NCI-H187 (cell line): ENCODE measurements at places on chromosomes 4 and X.

DNA sequence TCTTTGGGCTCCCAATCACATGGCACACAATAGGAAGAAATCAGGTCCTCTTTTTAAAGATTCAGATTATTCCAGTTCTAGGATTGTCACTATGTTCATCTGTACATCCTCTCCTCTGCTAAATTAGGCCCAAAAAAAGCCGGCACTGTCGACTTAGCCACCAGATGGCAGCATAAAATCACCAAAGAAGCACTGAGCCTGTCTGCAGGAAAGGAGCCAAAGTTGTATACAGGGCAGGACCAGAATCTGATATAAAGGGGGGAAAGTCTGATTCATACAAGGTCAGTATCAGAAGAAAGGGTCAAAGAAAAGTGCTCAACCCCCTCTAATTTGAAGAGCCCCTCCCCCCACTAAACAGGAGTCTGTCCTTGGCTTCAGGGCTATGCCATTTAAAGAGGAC is 292.5 kb downstream of the CHIC1 start:
- DNase-seq = peak; percentile 0

DNA sequence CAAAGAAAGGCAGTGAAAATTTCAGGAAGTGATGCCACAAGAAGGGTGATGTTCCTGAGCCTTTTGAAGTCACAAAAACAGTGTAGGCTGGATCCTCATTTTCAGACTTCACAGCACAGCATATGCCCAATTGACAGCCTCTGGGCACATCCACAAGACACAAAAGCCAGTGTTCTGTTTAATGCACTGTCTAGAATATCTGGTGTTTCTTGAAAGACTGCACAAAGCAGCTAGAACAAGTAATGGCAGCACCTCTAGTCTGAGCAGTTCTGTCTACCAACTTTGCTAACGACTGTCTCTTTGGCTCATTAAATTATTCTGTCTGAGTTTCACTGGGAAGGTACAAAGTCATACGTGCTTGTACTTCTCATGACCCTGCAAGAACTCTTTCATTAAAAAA is 417.1 kb upstream of the GALNT7 start:
- DNase-seq = no peak

DNA sequence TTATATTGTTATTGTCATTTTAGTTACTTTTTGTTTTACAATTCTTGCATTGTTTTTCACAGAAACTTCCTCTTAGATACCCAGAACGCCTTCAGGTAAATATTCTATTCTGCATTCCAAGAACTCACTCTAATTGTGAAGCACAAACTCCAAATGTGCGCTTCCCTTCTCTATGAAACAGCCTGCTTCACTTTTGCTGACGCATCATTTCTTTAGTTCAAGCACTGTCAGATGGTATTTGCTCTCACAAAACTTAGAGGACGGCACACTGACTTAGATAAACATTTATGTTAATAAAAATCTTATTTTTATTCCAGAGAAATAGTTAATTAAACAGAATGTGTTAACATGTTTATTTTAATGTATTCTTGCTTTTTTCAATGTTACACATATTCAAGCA is 3.3 kb downstream of the CSN1S1 start:
- no peak for DNase-seq

GRCh38 chr4:105714932-105715331 is 6.3 kb downstream of the GSTCD start:
- DNase-seq = no peak

- DNase-seq = no peak
These were observed 178.8 kb downstream of the SNCA start for GRCh38 chr4:89657931-89658700.

DNA sequence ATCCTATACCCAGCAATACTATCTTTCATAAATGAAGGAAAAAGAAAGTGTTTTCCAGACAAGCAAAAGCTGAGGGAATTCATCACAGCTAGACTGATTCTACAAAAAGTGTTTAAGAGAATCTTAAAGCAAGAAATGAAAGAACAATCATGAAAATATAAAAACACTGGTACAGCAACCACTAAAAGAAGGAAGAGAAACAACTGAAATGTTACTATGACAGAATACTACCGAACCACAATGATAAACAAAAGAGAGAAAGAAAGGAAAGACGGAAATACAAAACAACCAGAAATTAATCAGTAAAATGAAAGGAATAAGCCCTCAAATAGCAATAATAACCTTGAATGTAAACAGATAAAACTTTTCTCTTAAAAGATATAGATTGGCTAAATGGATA is 110.8 kb upstream of the AFF2 start:
- DNase-seq = no peak

GRCh38 chr4:127822430-127822829 is 40.3 kb downstream of the HSPA4L start:
- DNase-seq = no peak

DNA sequence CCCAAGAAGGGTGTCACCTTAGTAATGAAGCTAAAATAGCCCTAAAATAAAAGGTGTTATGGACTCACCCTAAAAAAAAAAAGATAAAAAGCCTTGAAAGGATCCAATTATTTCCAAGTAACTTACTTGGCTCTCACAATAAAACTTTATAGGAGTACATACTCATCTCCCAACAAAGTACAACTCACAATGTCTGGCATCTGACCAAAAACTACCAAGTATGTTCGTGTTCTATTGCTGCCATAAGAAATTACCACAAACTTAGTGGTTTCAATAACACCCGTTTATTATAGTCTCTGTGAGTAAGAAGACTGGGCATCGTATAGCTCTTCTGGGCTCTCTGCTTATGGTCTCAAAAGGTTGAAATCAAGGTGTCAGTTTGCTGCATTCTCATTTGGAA is 51.0 kb downstream of the BEX1 start:
- DNase-seq = no peak

- no peak for DNase-seq
These were observed 136.3 kb upstream of the TECRL start for GRCh38 chr4:64545593-64545992.

DNA sequence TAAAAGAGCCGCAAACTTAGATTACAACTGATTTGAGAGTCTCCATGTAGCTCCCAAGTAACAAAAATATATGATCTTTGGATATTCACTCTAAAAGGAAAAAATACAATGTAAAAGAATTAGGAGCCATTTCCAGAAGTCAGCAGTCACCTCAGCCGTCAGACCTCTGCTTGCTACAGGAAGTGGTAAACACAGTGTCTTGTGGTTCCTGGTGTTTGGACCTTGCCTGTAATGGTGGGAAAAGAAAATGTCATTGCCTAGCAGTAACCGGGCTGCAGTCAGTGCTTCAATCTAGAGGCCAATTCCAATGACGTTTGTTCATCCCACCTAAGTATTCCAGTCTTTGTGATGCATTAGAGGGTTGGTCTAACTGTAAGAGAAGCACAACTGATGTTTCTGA is 28.9 kb upstream of the SMIM31 start:
- no peak for DNase-seq

- DNase-seq = no peak
These were observed 499.1 kb upstream of the SLIT2 start for GRCh38 chr4:19752599-19752998.

GRCh38 chr4:123672987-123673386 is 276.4 kb downstream of the SPRY1 start:
- no peak for DNase-seq

DNA sequence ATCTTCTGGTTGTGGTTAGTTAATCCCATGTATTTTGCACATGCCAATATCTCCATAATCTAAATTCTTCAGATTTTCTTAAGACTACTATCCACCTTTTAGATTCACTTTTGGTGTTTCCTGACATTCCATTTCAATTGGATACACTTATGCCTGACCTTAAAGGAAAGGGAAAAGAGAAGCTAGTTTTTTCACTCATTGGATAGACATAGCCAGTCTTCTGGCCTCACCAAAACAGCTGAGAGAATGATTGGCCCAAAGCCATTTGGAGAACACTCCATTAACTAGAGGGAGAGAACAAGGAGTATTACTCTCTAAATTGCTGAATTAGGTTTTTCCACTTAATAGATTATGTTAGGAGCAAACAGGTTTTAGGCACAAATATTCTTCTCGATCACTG is 4.0 kb downstream of the PRPS1 start:
- DNase-seq = no peak

GRCh38 chr4:118967393-118967792 is 78.7 kb downstream of the SYNPO2 start:
- no peak for DNase-seq

- no peak for DNase-seq
These were observed 37.2 kb downstream of the TBC1D9 start for GRCh38 chr4:140719022-140719421.

- no peak for DNase-seq
These were observed 87.4 kb upstream of the SLC7A11 start for GRCh38 chr4:138329506-138330070.

DNA sequence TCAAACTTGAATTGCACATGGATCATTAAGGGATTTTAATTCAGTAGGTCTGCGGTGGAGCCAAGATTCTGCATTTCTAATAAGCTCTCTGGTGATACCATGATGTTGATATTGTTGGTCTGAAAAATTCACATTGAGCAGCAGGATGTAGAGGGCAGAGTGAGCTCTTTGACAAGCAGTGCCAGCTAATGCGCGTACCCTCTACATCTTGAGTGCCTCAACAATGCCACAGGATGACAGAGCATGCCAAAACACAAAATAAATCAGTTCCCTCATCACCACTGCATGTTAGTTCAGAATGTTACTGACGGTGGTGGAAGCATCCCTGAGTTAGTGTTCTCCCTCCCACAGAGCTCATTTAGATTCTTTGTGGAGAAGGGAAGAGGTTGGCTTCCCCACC is 23.5 kb downstream of the IL1RAPL1 start:
- no peak for DNase-seq

- no peak for DNase-seq
These were observed 42.7 kb upstream of the CLNK start for GRCh38 chr4:10727140-10727880.

GRCh38 chrX:76183289-76184049 is 10.6 kb downstream of the PBDC1 start:
- no peak for DNase-seq

GRCh38 chr4:47721892-47722575 is 115.8 kb downstream of the CORIN start:
- no peak for DNase-seq

DNA sequence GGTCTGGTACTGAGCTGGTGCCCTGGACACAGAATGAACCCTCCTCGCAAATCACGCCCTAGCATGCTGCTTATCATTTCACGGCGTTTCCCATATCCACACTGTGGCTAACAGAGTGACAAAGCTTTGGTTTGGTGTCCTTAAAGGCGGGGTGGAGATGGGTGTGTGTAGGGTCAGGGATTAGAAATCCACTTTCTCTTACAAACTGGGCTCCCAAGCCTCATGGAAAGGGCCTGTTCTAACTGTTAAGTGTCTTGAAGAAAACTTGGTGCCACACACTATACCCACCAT is 735 bp upstream of the CHRDL1 start:
- DNase-seq = no peak

GRCh38 chr4:109359040-109359646 is 56.7 kb upstream of the COL25A1 start:
- DNase-seq = no peak

DNA sequence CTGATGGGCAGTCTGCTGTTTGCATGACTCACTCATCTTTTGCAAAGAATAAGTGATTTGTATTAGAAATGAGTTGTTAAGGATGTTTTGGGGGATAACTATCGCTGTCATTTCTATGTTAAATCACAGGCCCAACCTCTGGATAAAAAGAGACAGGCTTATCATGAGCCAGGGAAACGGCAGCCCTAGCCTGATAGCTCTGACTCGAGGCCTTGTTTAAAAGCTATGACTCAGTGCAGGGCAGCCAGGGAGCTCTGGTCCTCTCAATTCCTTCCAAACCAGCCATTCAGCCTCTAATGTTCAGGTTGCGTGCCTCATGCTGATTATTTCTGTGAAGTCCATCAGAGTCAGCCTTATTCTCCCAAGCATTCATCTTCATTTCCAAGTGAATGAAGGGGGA is 305.9 kb upstream of the HAND2 start:
- DNase-seq = no peak

DNA sequence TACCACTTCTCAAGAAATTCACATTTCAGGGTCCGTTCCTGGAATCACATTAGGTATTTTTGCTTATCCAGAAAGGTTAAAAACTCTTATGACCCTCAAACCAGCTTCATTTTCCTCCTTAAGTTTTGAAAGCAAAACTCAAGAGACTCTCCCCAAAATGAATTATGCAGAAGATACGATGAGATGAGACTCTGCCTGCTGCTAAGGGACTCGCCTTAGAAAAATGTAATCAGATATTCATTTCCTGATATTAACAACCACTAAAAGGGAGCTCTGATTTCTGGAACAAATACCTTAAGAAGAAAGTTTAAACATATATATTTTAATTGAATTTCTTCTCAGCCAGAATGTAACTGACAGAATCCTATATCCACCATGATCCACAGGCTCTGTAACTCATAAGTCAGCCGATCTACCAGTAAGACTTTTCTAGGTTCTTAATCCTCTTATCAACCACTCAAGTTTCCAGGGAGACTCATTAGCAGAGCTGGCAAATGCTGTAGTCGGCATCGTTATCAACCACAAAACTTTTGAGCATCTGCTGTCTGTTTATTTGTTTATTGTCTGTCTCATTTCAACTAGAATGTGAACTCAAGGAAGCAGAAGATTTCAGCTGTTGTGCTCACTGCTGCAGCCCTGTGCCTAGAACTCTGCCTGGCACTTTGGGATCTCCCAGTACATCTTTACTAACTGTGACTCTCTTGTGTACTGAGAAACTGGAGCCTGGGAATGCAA is 112.5 kb downstream of the LDB2 start:
- no peak for DNase-seq

- no peak for DNase-seq
These were observed 38.5 kb downstream of the NEK1 start for GRCh38 chr4:169573889-169574288.

- DNase-seq = no peak
These were observed 175.1 kb upstream of the KIT start for GRCh38 chr4:54482529-54483200.

GRCh38 chr4:121050300-121050699 is 22.0 kb downstream of the NDNF start:
- DNase-seq = no peak

GRCh38 chrX:10931976-10932375 is 179.2 kb upstream of the HCCS start:
- no peak for DNase-seq

DNA sequence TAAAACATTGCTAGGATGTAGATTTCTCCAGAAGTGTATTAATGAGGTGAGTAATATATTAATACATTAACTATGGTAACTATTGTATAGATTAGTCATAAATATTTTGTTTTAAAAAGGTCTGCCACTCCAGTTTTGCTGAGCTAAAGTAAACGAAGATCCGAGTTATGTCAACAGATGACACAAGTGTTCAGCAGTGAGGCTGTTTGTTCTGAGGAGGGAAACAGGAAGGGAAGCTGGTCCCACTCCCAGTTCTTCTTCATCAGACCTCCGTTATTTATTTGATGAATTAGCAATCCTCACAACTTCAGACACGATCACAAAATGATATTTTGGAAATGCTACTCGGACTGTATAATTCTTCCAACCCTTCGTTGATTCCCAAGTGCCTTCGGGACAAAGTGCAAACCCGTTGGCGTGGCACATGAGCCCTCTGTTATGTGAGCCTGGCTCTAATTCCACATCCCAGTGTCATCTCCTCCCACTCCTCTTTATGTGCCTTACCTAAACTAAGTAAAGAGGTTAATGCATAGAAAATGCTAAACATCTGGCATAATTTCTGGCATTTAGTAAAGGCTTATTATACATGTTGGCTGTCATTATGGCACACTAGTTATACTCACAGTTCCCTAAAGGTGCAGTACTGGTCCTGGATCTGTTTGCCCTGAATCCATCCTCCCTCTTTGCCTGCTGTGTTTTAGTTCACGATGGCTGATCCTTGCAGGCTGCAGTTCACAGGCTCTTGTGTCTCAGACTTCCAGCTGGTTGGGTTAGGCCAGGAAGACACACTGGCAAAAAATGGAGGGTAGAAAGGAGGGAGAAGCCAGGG is 190.6 kb upstream of the LNX1 start:
- DNase-seq = no peak

GRCh38 chr4:150387981-150388380 is 194.0 kb upstream of the MAB21L2 start:
- no peak for DNase-seq
